Foreskin melanocyte (primary cell): ENCODE measurements at places on chromosomes 7 and 10.

GRCh38 chr10:11334436-11334835 lies 277.0 kb downstream of the USP6NL start:
- DNase-seq: no peak

- no peak for DNase-seq
These were observed 29.0 kb downstream of the CPXM2 start for GRCh38 chr10:123862421-123863182.

GRCh38 chr7:2093215-2093842 lies 139.4 kb downstream of the MAD1L1 start:
- DNase-seq: no peak

GRCh38 chr7:106021151-106022067 lies 58.3 kb downstream of the CDHR3 start:
- DNase-seq: no peak

- no peak for DNase-seq
These were observed 631.1 kb upstream of the MBL2 start for GRCh38 chr10:53403688-53404087.
